HFF-Myc (cell line): ENCODE measurements at places on chromosomes 2 and 18.

DNA sequence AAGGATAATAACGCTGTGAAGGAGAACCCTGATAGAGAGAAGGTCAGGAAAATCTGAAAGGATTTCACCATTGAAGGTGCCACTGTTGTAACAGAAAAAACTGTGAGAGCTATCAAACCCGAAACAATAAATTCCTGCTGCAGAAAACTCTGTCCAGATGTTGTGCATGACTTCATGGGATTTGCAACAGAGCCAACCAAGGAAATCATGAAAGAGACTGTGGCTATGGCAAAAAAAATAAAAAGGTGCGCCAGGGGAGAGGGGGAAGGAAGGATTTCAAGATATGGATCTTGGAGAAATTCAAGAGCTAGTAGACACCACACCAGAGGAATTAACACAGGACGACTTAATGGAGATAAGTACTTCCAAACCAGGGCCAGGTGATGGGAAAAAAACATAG lies 88.0 kb downstream of the LDLRAD4 start:
- no peak for DNase-seq

DNA sequence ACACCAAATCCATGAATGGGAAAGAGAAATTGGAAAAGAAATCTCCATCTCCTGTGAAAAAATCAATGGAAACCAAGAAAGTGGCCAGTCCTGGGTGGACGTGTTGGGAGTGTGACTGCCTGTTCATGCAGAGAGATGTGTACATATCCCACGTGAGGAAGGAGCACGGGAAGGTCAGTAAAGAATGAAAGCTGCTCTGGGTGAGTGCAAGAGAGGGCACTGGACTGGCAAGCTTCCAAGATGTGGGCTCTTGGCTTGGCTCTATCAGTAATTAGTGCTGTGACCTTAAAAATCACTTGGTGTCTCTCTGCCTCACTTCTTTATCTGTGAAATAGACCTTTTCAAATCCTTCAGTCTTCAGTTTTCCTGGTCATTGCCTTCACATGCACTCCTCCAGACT lies 89.0 kb downstream of the ZNF532 start:
- DNase-seq, result no peak

GRCh38 chr2:71940695-71941094 lies 207.0 kb downstream of the CYP26B1 start:
- no peak for DNase-seq

- DNase-seq, result no peak
These were observed 4.9 kb downstream of the CYP26B1 start for GRCh38 chr2:72142570-72143440.

GRCh38 chr2:69740502-69740951 lies 1.4 kb upstream of the ANXA4 start:
- no peak for DNase-seq

DNA sequence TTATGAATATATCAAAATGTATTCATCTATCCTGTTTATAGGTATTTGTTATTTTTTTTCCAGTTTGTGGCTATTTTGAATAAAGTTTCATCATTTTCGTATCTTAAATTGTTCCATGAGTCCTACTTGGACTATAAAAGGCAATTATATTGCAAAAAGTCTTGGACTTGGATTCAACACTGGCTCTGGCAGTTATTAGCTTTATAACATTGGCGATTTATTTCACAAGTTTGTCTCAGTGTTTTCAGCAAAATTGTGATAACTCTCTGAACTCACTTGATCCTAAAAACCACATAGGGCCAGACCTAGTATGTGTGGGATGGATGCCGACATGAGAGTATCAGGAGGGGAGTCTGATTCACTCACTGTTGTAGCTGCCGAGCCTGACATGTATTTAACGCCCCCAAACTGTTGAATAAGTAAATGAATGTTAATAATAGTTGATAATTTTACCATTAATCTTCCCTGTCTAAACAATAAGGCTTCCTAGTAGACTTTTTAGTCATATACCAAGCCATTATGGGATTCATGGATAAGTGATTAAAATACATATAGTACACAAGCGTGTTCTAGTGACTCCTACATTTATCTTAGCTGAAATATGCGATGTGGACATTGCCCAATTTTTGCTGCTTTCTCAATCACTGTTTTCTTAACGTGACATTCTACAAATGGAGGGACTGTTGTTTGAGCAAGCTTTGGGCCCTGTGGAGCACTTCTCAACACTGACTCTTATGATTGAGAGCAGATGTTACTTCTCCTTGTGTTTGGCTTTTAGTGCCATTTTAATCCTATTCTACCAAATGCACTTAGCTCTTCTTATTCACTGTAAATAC lies 907.6 kb downstream of the EPHA4 start:
- no peak for DNase-seq

- DNase-seq, result no peak
These were observed 636.8 kb upstream of the LINC00305 start for GRCh38 chr18:64785686-64786085.

DNA sequence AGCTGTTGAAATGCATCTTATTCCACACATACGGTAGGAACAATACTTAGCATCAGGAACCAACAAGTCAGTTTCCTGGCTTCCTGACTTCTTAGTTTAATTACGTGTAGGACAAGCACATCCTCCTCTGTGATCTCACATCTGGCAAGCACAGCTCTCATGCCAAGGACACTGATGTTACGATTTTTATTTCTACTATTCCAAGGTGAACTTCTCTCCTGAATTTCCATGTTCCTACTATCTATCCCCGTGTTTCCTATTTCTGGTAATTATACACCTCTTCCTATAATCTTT lies 374.0 kb downstream of the NCKAP5 start:
- no peak for DNase-seq

DNA sequence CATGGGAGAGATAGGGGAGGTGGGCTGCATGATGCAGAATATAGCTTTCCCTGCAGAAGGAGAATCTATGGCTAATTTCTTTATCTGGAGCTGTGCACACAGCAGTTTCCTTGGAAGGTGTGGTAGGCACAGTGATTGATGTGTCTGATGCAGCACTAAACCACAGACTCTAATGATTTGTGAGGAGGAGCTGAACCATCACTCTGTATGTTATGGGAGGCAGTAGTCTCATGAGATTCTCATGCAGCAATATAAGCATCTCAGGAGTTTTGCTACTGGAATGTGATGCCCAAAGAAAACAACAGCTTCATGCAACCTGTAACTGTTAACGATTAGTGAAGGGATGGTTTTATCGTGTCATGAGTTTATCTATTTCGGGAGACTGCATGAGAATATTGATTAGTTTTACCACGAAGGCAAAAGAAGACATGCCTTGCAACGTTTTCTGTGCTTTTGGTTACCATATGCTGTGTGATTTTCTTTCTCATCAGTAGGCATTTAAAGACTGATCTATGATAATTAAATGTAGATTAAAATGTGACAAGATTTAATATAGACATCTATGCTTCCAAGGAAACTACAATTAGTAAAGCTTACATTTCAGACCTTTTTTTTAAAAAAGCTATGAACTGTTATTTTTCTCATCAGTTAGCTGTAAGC lies 286.8 kb downstream of the ARL6IP6 start:
- DNase-seq, result no peak

DNA sequence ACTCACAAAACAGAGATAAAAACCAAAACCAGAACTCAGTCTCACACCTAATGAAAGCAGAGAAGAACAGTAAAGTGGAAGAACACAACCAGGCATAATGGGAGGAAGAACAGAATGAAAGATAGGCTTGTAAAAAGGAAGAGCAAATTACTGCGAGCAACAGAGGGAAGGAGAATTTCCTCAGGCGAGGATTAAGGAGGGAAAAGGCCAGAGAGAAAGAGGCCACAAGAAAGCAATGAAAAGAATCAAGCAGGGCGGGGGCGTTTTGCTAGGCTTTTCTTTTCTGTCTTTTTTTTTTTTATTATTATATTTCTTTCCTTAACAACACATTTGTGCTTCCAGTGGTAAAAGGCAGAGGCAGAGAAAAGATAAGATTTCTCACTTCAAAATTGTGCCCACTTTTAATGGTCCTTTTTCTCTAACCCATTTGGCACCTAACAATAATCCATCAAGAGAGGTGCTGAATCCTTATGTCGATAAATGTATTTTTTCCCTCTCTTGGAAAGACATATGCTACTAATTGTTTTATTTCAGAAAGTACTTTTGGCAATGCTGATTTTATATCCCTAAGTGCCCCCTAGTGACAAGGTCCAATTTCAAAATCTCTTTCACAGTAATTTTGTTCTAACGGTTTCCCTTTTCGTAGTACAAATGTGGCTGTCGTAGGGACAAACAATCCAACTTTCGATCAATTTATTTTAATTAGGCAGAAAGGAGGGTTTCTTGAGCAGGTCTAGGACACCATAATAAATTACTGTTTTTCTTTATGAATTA lies 138.7 kb upstream of the AQP4 start:
- DNase-seq, result no peak

GRCh38 chr2:240439698-240440151 lies 4.3 kb downstream of the GPC1 start:
- DNase-seq, result no peak

DNA sequence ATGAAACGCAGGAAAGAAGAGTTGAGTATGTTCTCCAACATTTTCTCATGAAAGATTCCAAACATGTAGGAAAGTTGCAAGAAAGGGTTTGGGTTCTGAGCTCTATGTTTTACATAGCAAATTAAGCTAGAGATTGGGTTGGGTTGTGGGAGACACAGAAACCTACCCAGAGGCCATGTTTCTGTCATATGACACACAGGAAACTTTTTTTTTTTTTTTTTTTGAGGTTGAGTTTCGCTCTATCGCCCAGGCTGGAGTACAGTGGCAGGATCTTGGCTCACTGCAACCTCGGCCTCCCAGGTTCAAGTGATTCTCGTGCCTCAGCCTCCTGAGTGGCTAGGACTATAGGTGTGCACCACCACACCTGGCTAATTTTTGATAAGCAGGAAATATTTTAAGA lies 57.6 kb downstream of the DOCK10 start:
- DNase-seq, result no peak

DNA sequence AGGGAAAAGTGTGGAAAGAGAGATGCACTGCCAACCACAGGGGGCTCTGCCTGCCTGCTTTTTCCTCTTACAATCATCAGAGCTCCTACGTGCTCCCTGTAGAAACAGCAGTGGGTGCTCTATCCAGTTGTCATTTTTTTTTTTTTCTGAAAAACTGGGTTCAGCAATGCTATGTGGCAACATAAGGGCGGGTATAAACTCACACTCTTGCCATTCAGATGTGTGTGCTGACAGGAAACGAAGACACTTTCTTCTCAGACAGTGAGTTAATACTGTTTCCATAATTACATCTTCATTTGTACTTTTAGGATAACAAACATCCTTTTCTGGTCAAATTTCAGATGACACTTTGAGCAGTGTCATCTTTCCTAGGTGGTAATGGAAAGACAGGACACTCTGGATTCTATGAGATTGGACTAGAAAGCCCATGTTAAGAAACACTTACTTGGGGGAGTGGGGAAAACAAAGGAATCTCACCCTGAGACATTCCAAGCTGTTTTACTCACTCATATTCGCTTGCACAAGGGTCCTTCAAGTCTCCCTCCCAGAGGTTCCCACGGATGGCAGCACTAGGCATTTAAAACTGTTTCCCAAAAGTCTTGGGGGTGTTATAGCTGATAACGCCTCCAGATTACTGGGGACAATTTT lies 41.3 kb downstream of the CCDC93 start:
- DNase-seq, result no peak

DNA sequence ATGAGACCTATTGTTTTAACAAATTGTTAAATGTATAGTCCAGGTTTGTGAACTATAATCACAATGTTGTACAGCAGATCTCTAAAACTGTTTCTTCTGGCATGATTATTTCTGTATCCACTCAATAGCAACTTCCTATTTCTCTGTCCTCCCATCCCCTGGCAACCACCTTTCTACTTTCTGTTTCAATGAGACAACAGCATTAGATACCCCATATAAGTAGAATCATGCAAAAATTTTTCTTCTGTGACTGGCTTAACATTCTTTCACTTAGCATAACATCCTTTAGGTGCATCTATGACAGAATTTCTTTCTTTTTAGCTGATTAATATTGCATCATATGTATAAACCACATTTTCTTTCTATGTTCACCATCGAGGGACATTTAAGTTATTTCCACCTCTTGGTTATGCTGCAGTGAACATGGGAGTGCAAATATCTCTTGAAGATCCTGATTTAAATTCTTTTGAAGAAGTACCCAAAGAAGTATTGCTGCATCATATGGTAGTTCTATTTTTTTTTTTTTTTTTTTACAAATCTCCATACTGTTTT lies 713.5 kb downstream of the LRP1B start:
- DNase-seq, result no peak

DNA sequence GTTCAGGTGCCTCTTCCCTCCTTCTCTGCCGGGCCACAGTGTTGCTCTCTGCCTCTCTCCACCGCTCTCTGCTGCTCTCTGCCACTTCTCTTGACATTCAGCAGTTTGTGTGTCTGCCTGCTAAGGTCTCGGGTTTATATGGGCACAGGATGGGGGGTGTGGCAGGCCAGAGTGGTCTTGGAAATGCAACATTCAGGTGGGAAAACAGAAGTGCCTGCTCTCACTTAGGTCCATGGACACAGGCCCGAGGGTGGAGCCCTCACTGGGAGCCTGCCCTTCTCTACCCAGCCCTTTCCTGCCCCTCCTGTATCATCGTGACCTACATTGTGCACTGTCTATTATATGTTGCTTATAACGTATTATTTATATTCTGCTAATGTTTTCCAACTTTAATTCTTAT lies 120.8 kb upstream of the TMEM18 start:
- DNase-seq, result no peak

DNA sequence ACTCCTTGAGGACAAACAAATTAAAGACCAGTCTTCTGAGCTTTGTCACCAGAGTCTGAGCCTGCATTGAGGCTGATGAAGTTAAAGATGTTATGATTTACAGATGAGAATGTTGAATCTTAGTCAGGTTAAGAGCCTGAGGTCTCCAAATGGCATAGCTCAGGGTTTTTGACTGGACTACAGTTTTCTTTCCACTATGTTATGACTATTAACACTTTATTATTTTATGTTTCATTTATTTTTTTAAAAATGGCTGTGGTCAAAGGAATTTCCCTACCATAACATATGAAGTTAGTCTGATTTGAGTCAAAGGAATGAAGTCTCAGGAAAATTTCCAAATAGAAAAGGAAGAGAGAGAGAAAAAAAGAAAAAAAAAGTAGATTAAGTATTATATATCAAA lies 39.7 kb upstream of the CWC22 start:
- DNase-seq, result no peak

DNA sequence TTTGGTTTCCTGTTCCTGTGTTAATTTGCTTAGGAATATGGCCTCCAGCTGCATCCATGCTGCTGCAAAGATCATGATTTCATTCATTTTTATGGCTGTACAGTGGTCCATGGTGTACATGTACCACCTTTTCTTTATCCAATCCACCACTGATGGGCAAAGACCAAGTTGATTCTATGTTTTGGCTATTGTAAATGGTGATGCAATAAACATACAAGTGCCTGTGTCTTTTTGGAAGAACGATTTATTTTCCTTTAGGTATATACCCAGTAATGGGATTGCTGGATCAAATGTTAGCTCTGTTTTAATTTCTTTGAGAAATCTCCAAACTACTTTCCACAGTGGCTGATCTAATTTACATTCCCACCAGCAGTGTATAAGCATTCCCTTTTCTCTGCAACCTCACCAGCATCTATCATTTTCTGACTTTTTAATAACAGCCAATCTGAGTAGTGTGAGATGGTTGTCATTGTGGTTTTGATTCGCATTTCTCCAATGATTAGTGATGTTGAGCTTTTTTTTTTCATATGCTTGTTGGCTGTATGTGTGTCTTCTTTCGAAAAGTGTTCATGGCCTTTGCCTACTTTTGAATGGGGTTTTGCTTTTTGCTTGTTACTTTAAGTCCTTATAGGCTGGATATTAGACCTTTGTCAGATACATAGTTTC lies 19.4 kb downstream of the EXOC6B start:
- DNase-seq, result no peak
